ENCODE measurements at places on chromosomes 4 and X. TPM values are rescaled to one million over a fixed set of nuclear protein-coding genes. Genes with fewer than 3 reads are reported as not detected.

The OPRPN gene
- not detected for total RNA-seq

The ANK2 gene
- 226 TPM for total RNA-seq

The RPL36A gene
- 603 TPM for total RNA-seq

The H2BW2 gene
- total RNA-seq: not detected

The ETNPPL gene
- not detected for total RNA-seq

The NUP62CL gene
- not detected for total RNA-seq

The NUDT11 gene
- total RNA-seq: 7.3 TPM

The AADAT gene
- 3.3 TPM for total RNA-seq

The CT45A10 gene
- not detected for total RNA-seq

The AMOT gene
- total RNA-seq: 2.4 TPM

The PRR32 gene
- total RNA-seq: not detected

The UTP3 gene
- 21.0 TPM for total RNA-seq

Data from aortic smooth muscle cell (primary cell).